Activated T-helper 1 cell treated with Interleukin-2 at 50 U/mL for 16 hours (primary cell): ENCODE measurements at places on chromosomes 4 and X.

DNA sequence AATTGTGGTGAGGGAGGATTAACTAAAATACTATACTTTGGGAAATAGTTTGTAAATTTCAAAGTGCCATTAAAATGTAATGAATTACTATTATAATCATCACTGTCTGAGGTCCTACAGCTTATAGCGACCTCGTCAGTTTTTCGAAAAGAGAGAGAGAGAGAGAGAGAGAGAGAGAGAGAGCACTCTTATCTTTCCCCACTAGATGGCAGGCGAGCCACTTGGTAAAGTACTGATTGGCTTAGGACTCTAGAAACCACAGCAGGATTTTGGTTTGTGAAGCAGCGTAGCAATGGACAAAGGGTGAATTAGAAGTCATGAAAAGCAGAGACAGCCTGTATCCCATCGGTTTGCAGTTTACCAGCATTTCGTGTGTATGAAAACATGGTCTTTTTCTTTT is 52.5 kb downstream of the LINC00632 start:
- DNase-seq: no peak

GRCh38 chr4:160353548-160353947 is 1250.7 kb downstream of the RAPGEF2 start:
- no peak for DNase-seq

- DNase-seq: no peak
These were observed 81.2 kb downstream of the SPRY1 start for GRCh38 chr4:123477711-123478209.

DNA sequence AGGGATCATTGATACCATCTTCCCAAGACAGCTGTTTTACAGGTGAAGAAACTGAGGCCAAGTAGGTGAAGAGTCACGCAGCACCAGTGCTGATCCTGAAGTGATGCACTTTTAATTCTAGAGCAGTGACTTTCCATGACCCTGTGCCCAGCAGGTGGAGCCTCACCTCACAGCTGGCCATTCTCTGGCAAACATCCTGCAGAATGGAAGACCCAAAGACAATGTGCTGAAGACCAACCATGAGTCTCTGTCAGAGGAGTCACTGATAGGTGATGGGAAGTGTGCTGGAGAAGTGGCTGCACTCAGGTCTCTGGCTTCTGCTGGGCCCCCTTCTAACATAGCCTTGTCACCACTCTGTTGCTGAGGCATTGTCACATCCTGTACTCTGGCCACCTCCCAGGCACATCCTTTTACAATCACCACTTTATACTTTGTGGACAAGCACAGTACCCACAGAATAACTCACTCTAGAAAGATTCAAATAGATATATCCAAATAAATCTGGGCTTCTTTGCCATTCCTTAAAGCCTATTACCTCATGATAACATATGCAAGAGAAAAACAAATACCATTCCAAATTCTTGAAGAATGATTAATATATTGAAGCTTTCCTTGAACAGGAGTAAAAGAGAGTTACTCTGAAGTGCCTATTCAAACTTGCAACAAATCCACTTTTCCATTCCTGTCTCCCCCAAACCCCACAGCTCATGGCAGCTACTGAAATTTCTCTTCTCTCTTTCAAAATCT is 64.1 kb upstream of the SCOC start:
- DNase-seq: no peak

DNA sequence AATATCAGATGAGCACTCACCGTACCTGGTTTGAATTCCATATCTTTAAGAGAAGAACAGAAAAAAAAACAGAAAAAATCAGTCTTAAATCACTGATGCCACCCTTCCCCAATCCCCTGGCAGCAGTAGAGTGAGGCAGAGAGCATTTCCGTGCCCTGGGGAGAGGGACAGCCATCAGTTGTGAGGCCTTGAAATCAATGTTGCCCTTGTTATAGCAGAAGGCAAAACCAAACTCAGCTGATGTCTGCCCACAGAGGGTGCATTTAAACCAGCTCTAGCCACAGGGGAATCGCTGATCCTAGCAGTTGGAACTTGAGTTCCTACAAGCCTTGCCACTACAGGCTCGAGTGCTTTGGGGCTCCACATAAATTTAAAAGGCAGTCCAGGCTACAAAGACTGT is 338.5 kb upstream of the FMR1 start:
- no peak for DNase-seq

- no peak for DNase-seq
These were observed 111.9 kb downstream of the STOX2 start for GRCh38 chr4:184016759-184017668.

DNA sequence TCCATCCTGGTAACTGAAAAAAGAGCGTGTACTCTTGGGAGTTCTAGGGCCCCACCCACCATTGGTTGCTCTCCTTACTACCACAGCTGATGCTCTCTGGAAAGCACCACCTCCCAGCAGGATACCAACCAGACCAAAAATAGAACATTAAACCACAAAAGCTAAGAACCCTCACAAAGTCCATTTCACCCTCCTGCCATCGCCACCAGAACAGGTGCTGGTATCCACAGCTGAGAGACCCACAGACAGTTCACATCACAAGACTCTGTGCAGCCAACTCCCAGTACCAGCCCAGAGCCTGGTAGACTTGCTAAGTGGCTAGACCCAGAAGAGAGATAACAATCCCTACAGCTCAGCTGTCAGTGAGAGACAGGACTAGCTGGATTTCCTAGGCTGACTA is 240.6 kb downstream of the PABPC4L start:
- no peak for DNase-seq

DNA sequence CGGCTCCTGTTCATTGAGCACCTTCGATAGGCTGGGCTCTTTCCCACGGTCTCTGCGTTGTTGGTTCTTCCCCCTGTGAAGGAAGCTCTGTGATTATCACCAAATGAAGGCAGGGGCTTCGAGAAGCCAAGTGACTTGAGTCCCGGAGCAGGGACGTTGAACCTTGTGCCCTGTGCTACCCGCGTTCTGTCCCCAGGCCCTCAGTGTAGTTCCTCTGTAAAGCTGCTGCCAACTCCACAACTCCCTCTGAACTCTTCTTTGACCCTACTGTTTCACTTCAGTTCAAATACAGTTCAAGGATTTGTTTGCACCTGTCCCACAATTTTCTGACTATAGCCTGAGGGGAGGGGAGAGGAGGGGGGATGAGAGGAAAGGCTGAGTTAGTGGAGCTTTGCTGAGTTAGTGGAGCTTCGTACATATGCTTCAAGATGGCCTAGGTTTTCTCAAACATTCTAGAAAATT is 635 bp upstream of the PHF8 start:
- no peak for DNase-seq

GRCh38 chrX:84064814-84065213 is 123.2 kb downstream of the RPS6KA6 start:
- no peak for DNase-seq

GRCh38 chrX:93422693-93423092 is 250.7 kb downstream of the NAP1L3 start:
- no peak for DNase-seq

DNA sequence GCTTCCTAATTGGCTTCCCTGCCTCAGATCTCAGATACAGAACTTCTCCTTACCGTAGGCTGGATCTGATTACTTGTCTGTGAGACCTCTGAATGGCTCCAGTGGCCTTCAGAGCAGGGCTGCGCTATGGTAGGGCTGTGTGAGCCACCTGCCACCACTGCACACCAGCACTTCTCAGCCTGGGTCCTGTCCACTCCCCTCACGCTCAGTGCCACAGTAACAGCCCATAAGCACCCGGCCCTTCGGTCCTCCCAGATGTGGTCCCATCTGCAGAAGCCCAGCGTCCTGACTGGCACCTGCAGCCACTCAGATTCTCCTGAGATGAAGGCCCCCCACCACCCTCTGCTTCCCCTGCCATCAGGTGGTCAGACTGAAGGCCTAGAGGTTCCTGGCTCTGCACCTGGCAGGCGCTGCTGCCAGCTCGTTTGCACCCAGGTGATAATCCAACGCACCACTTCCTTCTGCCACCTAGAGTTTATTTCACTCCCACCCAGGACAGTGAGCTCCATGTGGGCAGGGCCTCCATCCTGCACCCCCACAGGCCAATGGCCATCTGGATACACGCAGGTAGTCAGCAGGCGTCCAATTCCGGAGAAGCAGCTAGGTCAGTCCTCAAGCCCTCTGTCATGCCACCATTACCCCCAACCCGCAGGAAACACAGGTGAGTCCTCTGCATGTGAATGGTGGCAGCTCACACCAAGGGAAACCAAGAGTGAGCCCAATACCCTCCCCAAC is 5.4 kb downstream of the WDR1 start:
- no peak for DNase-seq

DNA sequence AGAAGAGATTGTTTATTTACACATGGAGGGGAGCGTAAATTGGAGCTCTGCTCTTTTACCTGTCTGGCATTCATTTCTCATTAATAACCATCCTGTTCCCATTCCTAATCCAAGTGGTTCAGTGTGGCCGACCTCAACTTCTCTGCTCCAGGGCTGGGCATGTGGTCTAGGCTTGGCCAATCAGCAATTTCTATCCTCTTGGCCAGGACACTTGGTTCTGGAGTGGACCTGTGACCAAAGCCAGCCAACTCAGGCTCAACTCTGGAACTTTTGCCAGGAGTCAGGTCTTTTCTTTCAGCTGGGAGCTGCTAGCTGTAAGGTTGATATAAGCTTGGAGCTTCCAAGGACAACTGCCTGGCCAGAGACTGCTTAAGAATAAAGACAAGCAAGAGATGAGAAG is 15.6 kb upstream of the RASL11B start:
- no peak for DNase-seq

DNA sequence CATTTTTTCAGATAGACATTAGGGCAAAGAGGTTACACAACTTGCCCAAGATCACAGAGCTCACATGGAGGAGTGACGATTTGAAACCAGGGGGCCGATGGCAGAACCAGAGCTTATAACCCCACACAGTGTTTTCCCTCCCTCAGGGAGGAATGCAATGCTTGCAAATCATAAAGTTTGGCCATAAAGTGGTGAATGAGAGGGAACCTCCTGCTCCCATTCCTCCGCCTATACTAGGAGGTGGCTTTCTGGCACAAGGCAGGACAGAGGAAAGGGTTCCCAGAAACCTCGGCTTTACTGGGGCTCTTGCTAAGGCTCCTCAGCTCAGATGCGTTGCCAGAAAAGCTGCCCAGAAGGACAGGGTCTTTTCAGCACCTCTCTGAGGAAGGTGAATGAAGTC is 19.3 kb downstream of the TMEM154 start:
- DNase-seq: no peak

DNA sequence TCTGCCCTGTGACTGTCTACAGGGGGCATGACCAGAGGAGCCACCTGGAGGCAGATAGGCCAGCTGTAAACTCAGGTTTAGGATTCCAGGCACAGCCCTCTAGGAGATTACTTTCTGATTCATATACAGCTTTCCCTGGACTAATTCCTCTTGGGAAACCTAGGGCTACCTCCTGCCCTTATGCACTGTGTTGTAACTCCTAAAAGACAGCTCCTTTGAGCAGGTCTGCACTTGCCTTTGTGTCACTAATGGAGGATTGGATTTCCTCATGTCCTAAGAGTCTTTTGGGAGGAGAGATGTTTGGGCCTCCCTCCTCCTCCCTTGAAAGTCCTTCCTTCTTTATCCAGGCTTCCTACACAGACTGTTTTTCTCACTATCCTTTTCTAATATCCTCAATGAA is 202.0 kb downstream of the PCDH19 start:
- DNase-seq: no peak

GRCh38 chrX:72216973-72217372 is 21.9 kb downstream of the ERCC6L start:
- DNase-seq: no peak

- no peak for DNase-seq
These were observed 88.4 kb upstream of the TET2 start for GRCh38 chr4:105058177-105058812.

DNA sequence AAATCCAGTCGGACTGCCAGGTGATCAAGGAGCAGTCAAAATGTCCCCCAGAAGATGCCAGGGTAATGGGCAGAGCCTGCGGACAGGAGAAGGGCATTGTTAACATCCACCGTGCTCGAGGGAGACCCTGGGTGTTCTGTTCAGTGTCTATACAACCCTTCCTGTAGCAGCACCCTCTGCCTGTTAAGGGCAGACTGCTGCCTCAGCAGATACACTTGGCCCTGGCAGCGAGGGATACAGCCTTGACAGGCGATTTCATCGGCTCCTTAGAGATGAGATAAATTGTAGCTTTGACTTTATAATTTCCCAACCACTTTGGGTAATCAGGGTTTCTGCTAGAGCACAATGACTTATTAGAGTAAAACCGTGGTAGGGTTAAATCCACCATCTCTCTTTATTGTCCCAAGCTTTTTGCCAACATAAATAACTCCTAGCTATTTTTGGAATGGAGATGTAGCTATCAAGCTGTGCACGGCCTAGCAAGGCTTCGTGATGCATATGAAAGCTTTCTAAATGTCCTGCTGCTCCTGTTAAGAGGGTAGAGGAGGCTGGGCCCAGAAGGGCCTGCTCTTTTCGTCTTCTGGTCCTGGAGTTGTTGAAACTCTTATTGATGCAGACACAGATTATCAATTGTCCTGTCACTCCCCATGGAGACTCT is 195.9 kb downstream of the CPEB2 start:
- DNase-seq: no peak

- no peak for DNase-seq
These were observed 122.0 kb upstream of the LNX1 start for GRCh38 chr4:53713296-53713695.

- DNase-seq: peak; percentile 15
These were observed 14.5 kb upstream of the FGG start for GRCh38 chr4:154626793-154627484.

GRCh38 chrX:44036336-44036735 is 63.1 kb upstream of the NDP start:
- DNase-seq: no peak

GRCh38 chrX:74853255-74853654 is 72.0 kb downstream of the NEXMIF start:
- DNase-seq: no peak

GRCh38 chr4:88619971-88620370 is 27.7 kb downstream of the HERC3 start:
- no peak for DNase-seq

DNA sequence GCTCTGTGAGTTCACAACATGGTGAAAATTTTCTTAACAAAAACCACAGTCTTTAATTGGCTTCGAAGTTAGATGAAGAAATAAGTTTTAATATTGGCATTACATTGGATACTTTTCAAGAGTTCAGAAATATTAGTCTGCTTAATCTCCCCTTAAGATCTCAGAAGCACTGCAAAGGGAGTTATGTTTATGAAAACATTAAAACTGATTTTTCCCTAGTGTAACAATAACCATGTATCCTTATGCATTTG is 1.5 kb downstream of the SETD7 start:
- DNase-seq: no peak

- no peak for DNase-seq
These were observed 27.0 kb downstream of the OTUD4 start for GRCh38 chr4:145153181-145153903.

GRCh38 chrX:386239-386767 is 404 bp downstream of the PPP2R3B start:
- DNase-seq: no peak

DNA sequence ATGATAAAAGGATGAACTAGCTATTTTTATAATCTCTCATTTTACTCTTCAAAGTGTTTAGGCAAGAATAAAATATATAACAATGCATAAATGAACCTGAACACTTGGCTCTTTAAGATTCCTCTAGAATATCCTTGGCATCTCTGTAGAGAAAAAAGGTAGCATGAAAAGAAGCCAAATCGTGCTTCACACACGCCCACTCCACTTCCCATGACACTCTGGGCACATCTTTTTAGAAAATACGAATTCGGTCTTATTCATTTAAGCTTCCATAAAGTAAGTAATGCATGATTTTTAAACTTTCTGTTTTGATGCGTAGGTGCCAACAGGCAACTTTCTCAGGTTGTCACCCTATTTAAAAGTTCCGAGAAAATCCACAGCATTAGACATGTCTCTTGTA is 73.6 kb upstream of the SORBS2 start:
- no peak for DNase-seq
